ENCODE measurements at places on chromosomes 4 and X. TPM values are rescaled to one million over a fixed set of nuclear protein-coding genes. Genes with fewer than 3 reads are reported as not detected.

GRCh38 chrX:15376956-15377355 lies 7.3 kb downstream of the VEGFD start:
- DNase-seq = no peak

DNA sequence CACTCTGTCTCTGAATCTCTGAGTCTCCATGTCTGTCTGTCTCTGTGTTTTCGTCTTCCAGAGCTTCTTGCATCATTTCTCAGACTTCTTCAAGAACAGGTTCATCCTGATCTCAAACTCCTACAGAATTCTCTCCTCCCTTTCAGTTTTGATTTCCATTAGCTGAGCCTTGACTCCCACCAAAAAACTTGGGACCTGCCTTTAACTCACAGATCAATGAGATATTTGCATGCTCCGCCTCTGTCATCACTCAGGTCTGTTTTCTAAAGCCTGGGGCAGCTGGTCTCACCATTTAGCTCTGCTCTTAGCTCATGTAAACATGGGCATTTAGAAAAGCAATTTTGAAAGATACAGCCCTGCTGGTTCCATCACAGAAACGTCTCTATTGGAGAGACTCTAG lies 8.6 kb downstream of the DAPP1 start:
- no peak for DNase-seq

GRCh38 chr4:176189891-176190795 lies 5.2 kb downstream of the SPATA4 start:
- DNase-seq = no peak

GRCh38 chrX:102697494-102697893 lies 14.8 kb upstream of the GPRASP2 start:
- DNase-seq = no peak

GRCh38 chrX:29422034-29422433 lies 793.3 kb upstream of the MAGEB2 start:
- DNase-seq = no peak

DNA sequence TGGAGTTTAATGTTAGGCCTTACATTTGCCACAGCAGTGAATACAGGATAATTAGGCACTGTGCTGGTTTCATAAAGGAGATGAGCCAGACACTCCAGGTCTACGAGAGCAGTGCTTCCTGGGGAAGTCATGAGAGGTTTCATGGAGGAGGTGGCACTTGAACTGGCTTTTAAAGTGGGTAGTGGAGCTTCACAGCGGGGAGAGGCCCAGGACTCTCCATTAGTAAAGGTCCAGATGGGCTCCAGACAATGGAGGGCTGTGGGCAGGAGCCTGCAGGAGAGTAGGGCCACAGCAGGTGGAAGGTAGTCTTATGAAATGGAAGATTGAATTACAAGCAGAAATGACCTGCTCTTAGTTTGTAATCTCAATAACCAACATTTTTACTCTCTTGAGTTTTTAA lies 29.0 kb downstream of the CLDN22 start:
- DNase-seq = no peak

- DNase-seq = no peak
These were observed 12.0 kb upstream of the PKD2 start for GRCh38 chr4:87995435-87995834.

DNA sequence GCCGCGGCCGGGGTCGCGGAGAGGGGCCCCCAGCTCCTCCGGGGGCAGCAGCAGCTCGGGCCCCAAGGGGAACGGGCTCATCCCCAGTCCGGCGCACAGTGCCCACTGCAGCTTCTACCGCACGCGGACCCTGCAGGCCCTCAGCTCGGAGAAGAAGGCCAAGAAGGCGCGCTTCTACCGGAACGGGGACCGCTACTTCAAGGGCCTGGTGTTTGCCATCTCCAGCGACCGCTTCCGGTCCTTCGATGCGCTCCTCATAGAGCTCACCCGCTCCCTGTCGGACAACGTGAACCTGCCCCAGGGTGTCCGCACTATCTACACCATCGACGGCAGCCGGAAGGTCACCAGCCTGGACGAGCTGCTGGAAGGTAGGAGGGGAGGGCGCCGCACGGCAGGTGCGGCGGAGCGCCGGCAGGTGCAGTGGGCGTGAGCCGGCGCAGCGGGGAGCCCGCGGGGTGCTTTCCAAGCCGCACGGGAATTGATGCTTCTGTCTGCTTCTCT lies 886 bp downstream of the DCLK2 start:
- DNase-seq = peak; percentile 58

DNA sequence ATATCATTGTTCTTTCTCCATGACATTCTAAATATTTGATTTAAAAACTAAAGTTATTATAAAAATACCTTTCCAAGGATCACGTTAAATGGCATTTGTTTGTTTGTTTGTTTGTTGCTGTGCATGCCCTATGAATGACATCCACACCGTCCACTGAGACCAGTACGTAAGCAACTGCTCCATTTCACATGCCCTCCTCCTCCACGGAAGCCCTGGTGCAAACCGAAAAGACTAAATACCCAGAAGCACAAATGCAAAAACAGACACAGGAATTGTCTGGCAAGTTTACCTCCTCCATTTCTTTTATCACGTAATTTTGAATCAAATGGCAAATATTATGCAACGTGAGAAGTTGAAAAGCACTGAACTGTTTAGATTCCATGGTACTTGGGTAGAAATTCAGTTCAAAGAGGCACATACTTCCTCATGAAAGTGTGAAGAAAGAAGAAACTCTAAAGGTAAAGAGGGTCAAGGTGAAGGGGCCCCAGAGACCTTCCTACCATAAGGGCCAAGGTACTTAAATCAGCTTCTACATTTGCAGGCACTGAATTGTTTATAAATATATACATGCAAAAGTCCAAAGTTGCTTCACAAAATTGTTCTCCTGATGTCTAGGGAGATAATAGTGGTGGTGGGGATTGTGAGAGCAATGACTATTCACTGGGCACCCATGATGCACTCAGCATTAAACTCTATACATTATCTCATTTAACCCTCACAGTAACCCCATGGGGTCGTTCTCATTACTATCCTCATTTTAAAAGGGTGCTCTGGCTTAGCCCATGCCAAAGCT lies 23.4 kb downstream of the IRF2 start:
- DNase-seq = no peak

GRCh38 chr4:47551682-47552081 lies 66.6 kb downstream of the ATP10D start:
- DNase-seq = no peak

DNA sequence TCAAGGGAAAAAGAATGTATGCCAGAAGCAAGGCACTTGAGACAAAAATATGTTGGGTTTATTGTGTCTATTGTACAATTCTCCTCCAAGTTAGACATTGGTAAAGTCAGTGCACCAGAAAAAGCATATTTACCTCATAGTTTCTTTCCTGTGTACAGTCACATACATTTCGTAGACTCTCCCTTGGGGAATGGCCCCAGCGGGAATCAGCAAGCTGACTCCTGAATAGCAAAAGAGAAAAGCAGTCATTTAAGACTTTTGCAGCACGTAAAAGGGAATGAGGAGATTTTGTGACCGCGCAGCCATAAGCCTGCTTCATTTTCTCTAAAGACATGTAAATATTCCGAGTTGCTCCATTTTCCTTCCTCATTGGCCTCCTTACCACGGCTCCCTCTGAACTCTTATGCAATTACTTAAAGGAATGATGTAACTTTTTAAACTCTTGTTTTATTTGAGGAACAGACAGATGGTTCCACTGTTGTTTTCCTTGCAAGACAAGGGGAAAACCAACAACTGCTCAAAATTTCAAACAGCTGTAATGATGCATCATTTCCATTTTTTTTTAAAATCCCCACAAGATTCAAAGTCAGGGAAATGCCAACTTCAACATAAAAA lies 332.7 kb downstream of the UNC5C start:
- no peak for DNase-seq

- no peak for DNase-seq
These were observed 179.1 kb downstream of the GC start for GRCh38 chr4:71604785-71605184.

GRCh38 chr4:30837131-30837539 lies 117.0 kb downstream of the PCDH7 start:
- no peak for DNase-seq

GRCh38 chrX:15870310-15870709 lies 15.7 kb upstream of the AP1S2 start:
- no peak for DNase-seq

DNA sequence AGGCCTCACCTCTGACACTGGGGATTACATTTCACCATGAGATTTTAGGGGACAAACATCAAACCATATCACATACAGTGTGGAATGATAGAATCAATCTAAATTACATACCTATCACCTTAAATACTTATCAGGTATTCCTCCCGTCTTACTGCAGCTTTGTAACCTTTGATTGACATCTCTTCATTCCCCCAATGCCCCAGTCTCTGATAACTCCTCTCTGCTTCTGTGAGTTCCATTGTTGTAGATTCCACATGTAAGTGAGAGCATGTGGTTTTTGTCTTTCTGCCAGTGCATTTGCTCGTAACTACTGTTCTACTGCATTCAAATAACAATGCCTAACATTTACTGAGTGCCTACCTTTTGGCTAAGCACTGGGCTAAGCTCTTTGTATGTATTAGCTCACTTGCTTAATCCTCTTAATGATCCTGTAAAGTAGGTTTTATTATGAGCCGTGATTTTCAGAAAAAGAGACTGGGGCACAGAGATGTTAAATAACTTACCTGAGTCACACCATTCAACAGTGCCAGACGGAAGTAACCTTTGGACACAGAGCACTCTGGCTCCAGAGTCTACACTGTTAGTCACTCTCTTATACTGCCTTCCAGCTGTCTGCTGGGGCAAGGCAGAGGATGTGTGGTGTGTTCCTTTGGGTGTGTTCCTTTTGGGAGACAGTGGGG lies 63.7 kb upstream of the ESX1 start:
- DNase-seq = no peak

- DNase-seq = no peak
These were observed 122.0 kb downstream of the PPA2 start for GRCh38 chr4:105351861-105352260.

- no peak for DNase-seq
These were observed 306.1 kb upstream of the EMCN start for GRCh38 chr4:100823993-100824323.

DNA sequence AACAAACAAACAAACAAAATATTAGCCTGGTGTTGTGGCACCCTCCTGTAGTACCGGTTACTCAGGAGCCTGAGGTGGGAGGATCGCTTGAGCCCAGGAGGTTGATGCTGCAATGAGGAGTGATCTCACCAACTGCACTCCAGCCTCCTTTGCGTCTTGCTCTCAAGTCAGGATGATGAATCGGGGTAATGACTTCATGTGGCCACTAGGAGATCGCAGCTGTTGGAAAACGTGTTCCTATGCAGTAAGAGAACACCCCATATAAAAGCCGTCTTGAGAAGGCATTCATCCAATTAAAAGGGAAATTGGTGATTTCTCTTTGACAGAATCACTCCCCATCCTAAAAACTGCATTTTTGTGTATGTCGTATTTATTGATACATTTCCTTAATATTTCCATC lies 6.9 kb downstream of the CCNB3 start:
- DNase-seq = no peak

DNA sequence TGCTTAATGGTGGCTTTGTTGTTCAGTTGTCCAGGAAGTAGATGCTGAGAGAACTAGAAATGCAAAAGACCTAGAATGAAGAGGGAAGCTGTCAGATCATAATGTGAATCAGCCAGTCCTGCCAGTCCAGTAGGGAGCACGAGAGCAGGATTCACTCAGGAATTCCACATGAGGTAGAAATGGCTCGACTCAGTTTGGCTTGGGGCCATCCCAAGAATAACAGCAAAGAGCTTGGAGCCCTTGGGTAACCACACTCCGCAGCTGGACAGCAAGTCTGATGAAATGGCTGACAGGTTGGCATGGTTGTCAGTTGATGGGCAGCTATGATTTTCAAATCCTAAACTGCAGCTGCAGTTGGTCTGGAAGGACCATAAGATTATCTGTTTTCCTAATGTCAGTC lies 44.5 kb upstream of the WDR1 start:
- DNase-seq = no peak

- DNase-seq = no peak
These were observed 338.2 kb upstream of the GATB start for GRCh38 chr4:152099061-152099425.

- DNase-seq = no peak
These were observed 252.9 kb downstream of the ARHGAP10 start for GRCh38 chr4:147984778-147985138.

DNA sequence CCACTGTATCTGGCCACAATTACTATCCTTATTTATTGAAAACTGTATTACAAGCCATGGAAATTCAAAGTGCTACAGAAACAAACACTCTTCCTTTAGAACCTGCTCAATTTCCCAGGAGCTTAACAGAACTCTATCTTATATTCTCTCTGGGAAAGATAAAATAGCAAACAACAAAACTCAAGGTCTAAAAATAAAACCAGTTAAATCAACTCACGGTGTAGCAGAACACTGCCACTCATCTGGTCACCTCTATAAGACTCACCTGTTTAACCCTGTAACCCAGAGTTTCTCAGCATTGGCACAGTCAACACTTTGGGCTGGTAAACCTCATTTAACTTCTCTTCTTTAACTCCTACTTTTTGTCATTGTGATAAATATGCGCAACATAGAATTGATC lies 348.9 kb downstream of the DCHS2 start:
- no peak for DNase-seq

GRCh38 chr4:52780206-52780605 lies 29.0 kb upstream of the ERVMER34-1 start:
- peak; percentile 39 for DNase-seq

DNA sequence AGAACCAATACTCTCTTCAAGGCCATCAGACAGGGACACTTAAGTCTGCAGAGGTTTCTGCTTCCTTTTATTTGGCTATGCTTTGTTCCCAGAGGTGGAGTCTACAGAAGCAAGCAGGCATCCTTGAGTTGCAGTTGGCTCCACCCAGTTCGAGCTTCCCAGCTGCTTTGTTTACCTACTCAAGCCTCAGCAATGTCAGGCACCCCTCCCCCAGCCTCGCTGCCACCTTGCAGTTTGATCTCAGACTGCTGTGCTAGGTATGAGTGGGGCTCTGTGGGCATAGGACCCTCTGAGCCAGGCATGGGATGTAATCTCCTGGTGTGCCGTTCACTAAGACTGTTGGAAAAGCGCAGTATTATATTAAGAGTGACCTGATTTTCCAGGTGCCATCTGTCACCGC lies 12.6 kb upstream of the UGT2B15 start:
- DNase-seq = no peak

GRCh38 chr4:38268108-38268820 lies 308.1 kb downstream of the PTTG2 start:
- no peak for DNase-seq

- no peak for DNase-seq
These were observed 38.5 kb upstream of the IQSEC2 start for GRCh38 chrX:53319614-53320542.

The PAGE2 gene
- total RNA-seq = not detected

The TLR2 gene
- total RNA-seq = 15.9 TPM

The CAPN6 gene
- total RNA-seq = 0.18 TPM

The GNL3L gene
- total RNA-seq = 20.5 TPM

The PRRG3 gene
- 0.18 TPM for total RNA-seq

The ZNF732 gene
- total RNA-seq = not detected

The FGA gene
- 0.47 TPM for total RNA-seq

The MUC7 gene
- not detected for total RNA-seq

The ADGRG4 gene
- total RNA-seq = 0.03 TPM

The CACNA1F gene
- 0.03 TPM for total RNA-seq

The SATL1 gene
- total RNA-seq = 0.12 TPM

The RNF128 gene
- total RNA-seq = 1.1 TPM

Data from left cardiac atrium (tissue), 4 donors.